ENCODE measurements at places on chromosomes 1 and 21.

DNA sequence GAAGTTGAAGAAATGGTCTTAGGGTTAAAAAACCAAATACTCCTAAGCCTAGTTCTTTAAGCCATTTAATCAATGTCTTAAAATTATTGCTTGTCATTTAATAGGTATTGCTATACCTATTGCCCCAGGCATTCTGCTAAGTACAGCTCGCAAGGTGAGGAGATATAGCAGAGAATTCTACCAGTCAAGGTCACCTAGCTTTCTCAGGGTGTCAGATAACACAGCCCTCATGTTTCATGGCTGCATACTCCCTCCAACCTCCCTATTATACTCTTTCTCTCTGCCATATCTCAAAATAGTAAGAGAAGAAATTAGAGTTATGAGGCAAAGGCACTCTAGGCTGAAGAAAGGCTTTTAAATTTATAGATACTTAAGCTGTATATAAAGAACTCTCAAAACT is 68.4 kb upstream of the GPR88 start:
- DNase-seq, result no peak

DNA sequence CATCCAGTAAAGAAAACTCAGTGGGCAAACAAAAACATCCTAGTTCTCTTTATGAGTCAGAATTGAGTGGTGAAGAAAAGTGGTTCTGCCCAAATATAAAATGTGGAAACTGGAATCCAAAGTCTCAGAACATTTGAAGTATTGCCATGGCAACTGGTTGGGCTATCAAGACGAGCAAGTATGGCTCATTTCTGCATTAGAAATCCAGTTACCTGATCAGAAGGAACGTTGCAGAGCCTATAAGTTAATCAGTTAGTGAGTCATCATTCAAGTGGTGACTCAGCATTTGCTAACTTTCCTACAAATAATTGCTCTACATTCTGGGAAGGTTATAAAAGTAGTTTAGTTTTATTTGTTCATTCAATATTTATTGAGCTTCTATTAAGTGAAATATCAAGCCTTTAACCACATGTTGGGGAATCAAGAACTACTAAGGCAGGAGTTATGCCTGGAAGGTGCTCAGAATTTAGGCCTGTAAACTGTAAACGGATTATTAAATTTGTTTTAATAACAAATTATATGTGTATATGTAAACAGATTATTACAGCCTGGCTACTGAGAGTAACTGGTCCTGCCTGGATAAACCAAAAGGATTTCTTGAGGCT is 104.3 kb downstream of the PAPPA2 start:
- DNase-seq, result no peak

DNA sequence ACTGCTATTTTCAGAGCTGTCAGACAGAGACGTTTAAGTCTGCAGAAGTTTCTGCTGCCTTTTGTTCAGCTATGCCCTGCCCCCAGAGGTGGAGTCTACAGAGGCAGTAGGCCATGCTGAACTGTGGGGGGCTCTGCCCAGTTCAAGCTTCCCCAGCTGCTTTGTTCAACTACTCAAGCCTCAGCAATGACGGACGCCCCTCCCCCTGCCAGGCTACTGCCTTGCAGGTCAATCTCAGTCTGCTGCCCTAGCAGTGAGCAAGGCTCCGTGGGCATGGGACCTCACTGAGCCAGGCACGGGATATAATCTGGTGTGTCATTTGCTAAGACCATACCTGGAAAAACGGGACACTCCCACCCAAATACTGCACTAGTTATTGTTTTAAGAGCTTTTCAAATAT is 219.7 kb downstream of the BRINP3 start:
- no peak for DNase-seq

- no peak for DNase-seq
Measured at GRCh38 chr21:44272284-44272858, 10.7 kb upstream of the DNMT3L start.

- no peak for DNase-seq
Measured at GRCh38 chr1:91981996-91982609, 32.9 kb downstream of the BRDT start.

GRCh38 chr1:247324923-247325322 is 6.7 kb downstream of the ZNF496 start:
- DNase-seq, result no peak

GRCh38 chr21:40809673-40810197 is 37.2 kb downstream of the DSCAM start:
- no peak for DNase-seq

- DNase-seq, result no peak
Measured at GRCh38 chr1:202105571-202106339, 17.0 kb upstream of the GPR37L1 start.

GRCh38 chr1:244849189-244849866 is 13.9 kb downstream of the COX20 start:
- DNase-seq, result no peak

GRCh38 chr1:9112961-9113880 is 15.7 kb downstream of the GPR157 start:
- DNase-seq, result no peak

GRCh38 chr1:22318279-22318981 is 133.2 kb upstream of the ZBTB40 start:
- no peak for DNase-seq

GRCh38 chr1:212432272-212432660 is 454 bp upstream of the NENF start:
- no peak for DNase-seq

DNA sequence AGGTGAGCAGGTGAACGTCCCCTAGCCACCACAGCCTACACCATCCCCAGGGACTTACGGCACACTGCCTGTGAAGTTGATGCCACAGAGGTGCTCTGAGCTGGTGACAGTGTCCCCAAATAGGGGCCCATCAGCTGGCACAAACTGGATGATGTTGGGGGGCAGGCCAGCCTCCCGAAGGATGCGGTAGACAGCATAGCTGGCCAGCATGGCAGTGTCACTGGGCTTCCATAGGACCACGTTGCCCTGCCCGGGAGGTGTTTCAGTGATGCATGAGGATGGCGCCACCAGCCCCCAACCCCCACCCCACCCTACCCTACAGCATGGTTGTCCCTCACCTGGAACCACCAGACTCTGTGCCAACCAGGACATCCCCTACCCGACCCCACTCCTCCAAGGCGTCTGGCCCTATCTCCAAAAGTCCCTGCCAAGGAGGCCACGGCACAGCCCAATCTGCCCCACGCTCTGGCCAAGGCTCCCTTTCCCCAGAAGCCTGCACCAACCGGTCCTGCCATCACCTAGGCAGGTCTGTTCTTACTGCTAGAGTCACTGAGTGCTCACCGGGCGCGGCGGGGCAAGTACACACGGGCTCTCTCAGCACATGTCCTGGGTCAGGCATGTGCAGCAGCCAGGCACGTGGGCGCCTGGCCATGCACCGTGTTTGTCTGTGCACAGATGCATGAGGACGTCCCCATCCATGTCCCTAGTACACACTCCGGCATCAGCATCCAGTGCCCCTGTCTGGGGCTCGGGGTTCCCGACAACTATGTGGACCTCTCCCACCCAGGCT is 20.5 kb downstream of the ALDH4A1 start:
- DNase-seq, result no peak

GRCh38 chr1:114854693-114855320 is at the start of gene SYCP1:
SYCP1 (plus strand) TSS chr1:114854863; CDS start chr1:114855465, 602 bp downstream.
- peak; percentile 16 for DNase-seq

- no peak for DNase-seq
Measured at GRCh38 chr21:44551340-44551961, at the start of gene KRTAP10-2. KRTAP10-2 (minus strand) TSS chr21:44551505; CDS start chr21:44551458, 47 bp downstream.

DNA sequence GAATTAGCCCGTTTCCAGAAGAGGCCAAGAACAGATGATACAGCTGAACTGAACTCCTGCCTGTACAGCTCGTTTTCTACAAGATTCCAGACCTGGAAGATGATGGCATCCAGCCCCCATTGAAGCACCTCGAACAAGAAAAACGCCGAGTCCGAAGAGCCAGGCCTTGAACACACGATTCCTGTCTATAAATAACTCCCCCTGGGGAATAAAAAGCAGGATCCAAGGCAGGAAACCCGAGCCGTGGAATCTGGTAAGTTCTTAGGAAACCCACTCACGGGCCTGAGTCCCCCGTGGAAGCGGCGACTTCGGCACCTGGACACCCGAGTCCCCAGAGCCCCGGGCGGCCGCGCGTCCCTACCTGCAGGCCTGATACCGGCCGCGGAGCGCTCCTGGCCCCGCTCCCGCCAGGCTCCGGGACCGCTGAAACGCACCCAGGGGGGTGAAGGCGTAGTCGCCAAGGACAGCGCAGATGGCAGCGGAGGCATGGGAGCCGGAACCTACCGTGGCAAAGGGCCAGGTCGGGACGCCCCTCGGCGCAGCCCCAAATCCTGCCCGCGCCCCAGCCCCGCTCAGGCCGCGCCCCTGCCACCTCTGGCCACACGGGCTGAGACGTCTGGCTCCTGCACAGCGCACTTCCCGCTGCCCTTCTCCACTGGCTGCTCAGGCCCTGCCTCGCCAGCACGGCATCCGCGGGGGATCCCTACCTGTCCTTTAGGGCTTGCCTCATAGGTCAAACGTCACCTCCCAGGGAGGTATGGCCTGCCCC is 14.0 kb upstream of the HLCS start:
- DNase-seq, result no peak

Data from spinal cord (tissue), 10 donors.